ENCODE measurements at places on chromosomes 5 and 9. TPM values are rescaled to one million over a fixed set of nuclear protein-coding genes. Genes with fewer than 3 reads are reported as not detected.
A peak's percentile ranks its signal among the peaks of the same experiment; 100 is the strongest.

The GPR151 gene
- polyA plus RNA-seq = not detected

The DOCK2 gene
- 2.7 TPM for polyA plus RNA-seq

The SLC6A19 gene
- 24.4 TPM for polyA plus RNA-seq

The WDR41 gene
- polyA plus RNA-seq = 60.6 TPM

The SPATA31D4 gene
- polyA plus RNA-seq = not detected

The TIMD4 gene
- polyA plus RNA-seq = 13.2 TPM

The FOXD4L4 gene
- 0.27 TPM for polyA plus RNA-seq

The CCL21 gene
- 28.2 TPM for polyA plus RNA-seq

The RANBP6 gene
- 28.6 TPM for polyA plus RNA-seq

The GRIN1 gene
- not detected for polyA plus RNA-seq

The BTNL3 gene
- polyA plus RNA-seq = 0.10 TPM

The POU5F2 gene
- polyA plus RNA-seq = 0.06 TPM

The IER5L gene
- polyA plus RNA-seq = 16.9 TPM

The NPR3 gene
- 30.0 TPM for polyA plus RNA-seq

The IQGAP2 gene
- 69.1 TPM for polyA plus RNA-seq

The ATG12 gene
- polyA plus RNA-seq = 71.7 TPM

The PCA3 gene
- polyA plus RNA-seq = 2.1 TPM

The CERCAM gene
- 103 TPM for polyA plus RNA-seq

The CDKN2B-AS1 gene
- not detected for polyA plus RNA-seq

The PCDHGA7 gene
- 2.1 TPM for polyA plus RNA-seq

The KIAA0825 gene
- polyA plus RNA-seq = 5.6 TPM

The KLF9 gene
- 9.8 TPM for polyA plus RNA-seq

The NDUFB6 gene
- polyA plus RNA-seq = 83.7 TPM

The VCAN gene
- 354 TPM for polyA plus RNA-seq

The NMUR2 gene
- 0.17 TPM for polyA plus RNA-seq

- DNase-seq = no peak
Measured at GRCh38 chr5:160266752-160267345, 37.5 kb downstream of the FABP6 start.

GRCh38 chr9:136808075-136808805 is 492 bp downstream of the RABL6 start:
- DNase-seq = no peak

GRCh38 chr5:66851306-66851705 is 255.1 kb downstream of the MAST4 start:
- no peak for DNase-seq

GRCh38 chr9:94796687-94797086 is 70.2 kb downstream of the AOPEP start:
- DNase-seq = no peak

- no peak for DNase-seq
Measured at GRCh38 chr5:61254969-61255555, 77.0 kb upstream of the ZSWIM6 start.

GRCh38 chr5:172849606-172850453 is 15.8 kb downstream of the ERGIC1 start:
- no peak for DNase-seq

GRCh38 chr5:102971676-102972293 is 148.2 kb downstream of the GIN1 start:
- DNase-seq = no peak

GRCh38 chr5:123134653-123135181 is 45.7 kb downstream of the PRDM6 start:
- DNase-seq = no peak

DNA sequence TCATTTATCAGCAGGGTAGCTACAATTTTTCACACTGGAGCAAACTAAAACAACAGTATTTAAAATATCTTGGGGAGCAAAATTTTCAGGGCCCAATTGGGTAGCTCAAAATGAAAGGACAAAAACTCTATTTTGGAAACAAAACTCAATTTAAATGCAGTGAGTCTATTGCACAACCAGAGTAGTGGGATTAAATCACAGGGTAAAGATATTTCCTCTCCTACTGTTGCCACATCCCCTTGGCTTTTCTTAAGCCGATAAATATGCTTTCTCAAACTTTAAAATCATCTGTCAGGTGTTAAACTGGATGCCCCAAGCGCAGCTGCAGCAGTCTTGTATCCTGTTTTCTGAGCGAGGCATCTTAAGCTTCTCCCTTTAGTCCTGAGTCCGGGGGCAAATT is 1474.3 kb upstream of the CDH9 start:
- DNase-seq = no peak

GRCh38 chr5:172859966-172860365 is 25.9 kb downstream of the ERGIC1 start:
- no peak for DNase-seq

GRCh38 chr9:89793551-89793950 is 188.7 kb downstream of the GADD45G start:
- DNase-seq = no peak

- no peak for DNase-seq
Measured at GRCh38 chr5:95883185-95884016, 60.9 kb upstream of the GLRX start.

DNA sequence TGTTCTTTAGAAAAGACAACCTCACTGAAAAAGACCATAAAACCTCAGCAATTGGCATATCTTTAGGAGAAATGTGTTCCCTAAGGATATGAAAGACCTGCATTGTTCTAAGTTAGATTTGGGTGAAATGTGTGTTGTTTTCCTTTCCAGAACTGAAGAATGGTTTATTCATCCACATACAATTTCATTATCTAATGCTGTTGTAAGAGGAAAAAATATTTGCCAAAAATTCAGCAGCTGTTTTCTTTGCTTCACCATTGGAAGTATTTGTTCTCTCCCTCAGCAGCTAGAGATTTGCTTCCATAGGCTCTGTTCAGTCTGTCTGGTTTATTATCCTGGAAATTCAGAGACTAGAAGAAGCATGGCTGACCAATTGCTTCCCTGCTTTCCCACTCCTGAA is 150.9 kb downstream of the ISOC1 start:
- DNase-seq = no peak

GRCh38 chr9:105883847-105884246 is 189.5 kb downstream of the TMEM38B start:
- DNase-seq = no peak

- no peak for DNase-seq
Measured at GRCh38 chr9:126551812-126552211, 61.9 kb upstream of the LMX1B start.

GRCh38 chr5:54956922-54957321 is 28.5 kb downstream of the ESM1 start:
- DNase-seq = no peak

GRCh38 chr5:21613971-21614488 is 1239.1 kb downstream of the CDH12 start:
- no peak for DNase-seq

- no peak for DNase-seq
Measured at GRCh38 chr9:19026375-19026774, 6.6 kb downstream of the SAXO1 start.

GRCh38 chr5:168987543-168988300 is 313.2 kb downstream of the SLIT3 start:
- peak; percentile 60 for DNase-seq

- DNase-seq = no peak
Measured at GRCh38 chr5:77907786-77908185, 131.6 kb upstream of the TBCA start.

- no peak for DNase-seq
Measured at GRCh38 chr9:110189559-110190320, 18.2 kb downstream of the C9orf152 start.

GRCh38 chr5:135729321-135729786 is 105.1 kb upstream of the SLC25A48 start:
- DNase-seq = no peak

DNA sequence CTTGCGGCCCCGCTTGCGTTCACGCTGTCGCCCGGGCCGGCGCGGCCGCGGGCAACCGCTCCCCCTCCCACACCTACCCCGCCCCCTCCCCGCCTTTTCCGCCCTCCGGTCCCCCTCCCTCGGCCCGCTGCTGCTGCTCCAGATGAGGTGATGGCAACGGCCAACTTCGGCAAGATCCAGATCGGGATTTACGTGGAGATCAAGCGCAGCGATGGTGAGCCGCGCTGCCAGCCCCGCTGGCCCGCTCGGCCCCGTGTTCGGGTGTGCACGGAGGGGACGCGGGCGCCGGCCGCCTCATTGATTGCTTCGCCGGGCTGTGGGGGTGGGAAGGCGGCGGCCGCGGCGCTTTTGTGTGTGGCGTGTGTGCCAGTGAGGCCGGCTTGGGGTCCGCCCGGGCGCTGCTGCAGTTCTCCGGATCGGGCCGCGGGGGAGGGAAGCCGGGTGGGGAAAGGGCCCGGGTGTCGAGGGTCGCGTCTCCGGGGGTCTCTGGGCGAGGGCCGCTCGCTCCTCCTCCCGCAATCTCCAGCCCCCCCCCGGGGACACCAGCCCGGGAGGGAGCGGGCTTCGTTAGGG is 403 bp downstream of the KIF2A start:
- peak; percentile 62 for DNase-seq

GRCh38 chr5:1129711-1130055 is 17.8 kb upstream of the SLC12A7 start:
- DNase-seq = no peak

DNA sequence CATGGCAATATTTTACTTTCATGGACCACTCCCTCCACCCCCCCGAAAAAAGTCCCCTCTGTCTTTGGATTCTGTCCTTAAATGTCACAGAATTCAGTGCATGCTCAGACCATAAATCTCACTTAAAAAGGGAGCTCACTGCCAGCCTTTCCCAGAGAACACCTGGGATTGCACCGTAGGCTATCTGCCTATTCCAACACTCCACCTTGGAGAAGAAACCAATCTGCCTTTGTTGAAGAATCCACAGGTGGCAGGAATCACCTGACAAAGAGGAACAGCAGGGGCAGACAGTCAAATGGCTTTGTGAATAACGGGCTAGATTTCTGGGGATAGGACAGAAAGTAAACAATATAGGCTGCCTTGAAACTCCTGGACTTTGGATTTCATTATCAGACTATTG is 306.7 kb upstream of the BRINP1 start:
- no peak for DNase-seq

GRCh38 chr9:18269561-18269960 is 204.4 kb upstream of the ADAMTSL1 start:
- no peak for DNase-seq

DNA sequence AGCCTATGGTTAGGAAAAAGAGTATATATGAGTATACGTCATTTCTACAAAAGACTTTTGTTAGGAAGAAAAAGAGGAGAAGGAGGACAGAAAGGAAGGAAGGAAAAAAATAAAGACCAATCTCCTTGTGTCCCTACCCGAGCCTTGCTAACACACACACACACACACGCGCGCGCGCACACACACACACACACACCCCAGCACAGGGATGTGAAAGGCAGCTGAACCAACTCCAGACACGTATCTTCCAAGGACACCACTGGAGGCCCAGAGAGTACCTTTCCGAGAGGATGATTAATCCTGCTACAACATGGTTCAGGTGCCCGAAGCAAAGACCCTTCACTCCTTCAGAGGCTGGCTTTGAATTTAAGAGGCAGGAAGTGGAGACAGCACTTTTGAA is 56.9 kb upstream of the GALNT10 start:
- DNase-seq = no peak

- no peak for DNase-seq
Measured at GRCh38 chr5:172443441-172444109, 10.8 kb downstream of the SH3PXD2B start.

DNA sequence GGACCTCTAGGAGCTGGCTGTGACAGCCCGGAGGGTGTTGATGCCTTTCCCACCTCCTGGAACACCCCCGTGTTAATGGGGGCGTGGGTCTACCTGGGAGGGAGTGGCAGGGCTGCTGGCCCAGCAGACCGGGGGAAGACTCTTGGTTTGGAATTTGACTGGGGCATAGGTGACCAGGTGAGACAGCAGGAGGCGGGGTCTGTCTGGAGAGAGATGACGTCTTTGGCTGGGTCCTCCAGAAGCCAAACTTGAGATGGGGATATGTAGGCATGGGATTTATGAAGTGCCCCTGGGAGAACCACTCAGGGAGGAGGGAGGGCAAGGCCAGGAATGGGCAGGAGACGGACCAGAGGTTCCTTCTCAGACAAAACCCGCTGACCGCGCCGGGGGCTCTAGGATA is 42.6 kb downstream of the NEK6 start:
- DNase-seq = no peak

GRCh38 chr5:84304599-84304998 is 80.1 kb downstream of the EDIL3 start:
- no peak for DNase-seq

- DNase-seq = no peak
Measured at GRCh38 chr5:172910828-172911627, 48.2 kb upstream of the RPL26L1 start.

GRCh38 chr5:62299101-62299500 is 6.9 kb upstream of the KIF2A start:
- no peak for DNase-seq

GRCh38 chr5:56053363-56053762 is 58.6 kb upstream of the IL6ST start:
- DNase-seq = no peak
